ENCODE measurements at places on chromosomes 11 and 22.
A peak's percentile ranks its signal among the peaks of the same experiment; 100 is the strongest.

- DNase-seq, result no peak
Observed at GRCh38 chr11:18066626-18067025, 20.6 kb upstream of the TPH1 start.

GRCh38 chr11:67422891-67423290 lies 5.4 kb upstream of the RPS6KB2 start:
- no peak for DNase-seq

- no peak for DNase-seq
Observed at GRCh38 chr11:12200991-12201985, 90.9 kb downstream of the MICAL2 start.

GRCh38 chr11:73288873-73289707 lies 17.0 kb downstream of the P2RY6 start:
- peak; percentile 89 for DNase-seq

DNA sequence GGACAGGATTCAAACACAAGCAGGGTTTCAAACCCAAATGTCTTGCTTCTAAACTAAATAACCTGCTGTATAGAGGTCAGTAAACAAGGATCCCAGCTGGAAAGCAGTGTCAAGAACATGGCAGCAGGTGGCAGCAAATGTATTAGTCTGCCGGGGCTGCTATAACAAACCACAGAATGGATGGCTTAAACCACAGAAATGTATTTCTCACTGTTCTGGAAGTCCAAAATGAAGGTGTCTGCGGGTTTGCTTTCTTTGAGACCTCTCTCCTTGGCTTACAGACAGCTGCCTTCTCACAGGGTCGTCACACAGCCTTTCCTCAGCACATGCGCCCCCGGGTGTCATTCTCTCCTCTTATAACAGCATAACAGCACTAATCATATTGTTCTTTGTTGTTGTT lies 65.1 kb upstream of the LRRC55 start:
- DNase-seq, result peak; percentile 14

DNA sequence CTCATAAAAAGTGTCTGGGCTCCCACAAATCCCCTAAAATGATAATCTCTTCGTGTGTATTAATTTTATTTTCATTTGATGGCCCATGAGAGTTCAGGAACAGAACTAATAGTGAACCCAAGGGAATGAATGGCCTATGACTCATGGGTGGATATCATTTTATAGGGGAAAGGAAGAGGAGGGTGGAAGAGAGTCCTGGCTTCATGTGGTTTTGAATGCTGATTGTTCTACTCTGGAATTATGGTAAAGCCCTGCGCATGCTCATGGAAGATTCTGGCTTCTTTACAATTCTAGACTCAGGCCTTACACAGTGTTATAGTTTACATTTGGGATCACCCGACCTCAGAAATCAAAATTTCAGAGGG lies 35.2 kb downstream of the MAML2 start:
- no peak for DNase-seq

GRCh38 chr11:72398058-72398758 lies 36.1 kb downstream of the CLPB start:
- DNase-seq, result no peak

DNA sequence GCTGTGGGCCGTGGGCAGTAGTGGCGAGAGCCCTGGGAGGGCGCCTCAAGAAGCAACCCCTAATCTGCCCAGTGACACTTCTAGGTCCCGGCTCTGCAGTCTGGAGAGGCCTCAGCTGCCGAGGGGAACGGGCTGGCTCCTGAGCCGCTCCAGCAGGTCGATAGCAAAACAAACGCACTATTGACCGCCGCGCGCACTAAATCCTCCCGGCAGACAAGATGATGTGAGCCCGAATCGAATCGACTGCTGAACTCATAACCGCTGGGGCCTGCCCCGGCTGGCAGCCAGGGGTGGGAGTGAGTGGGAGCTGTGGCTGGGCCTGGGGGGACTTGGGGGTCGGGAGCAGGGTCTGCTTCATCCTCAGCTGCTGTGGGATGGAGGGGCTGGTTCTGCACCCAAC lies 36.1 kb downstream of the FLRT1 start:
- DNase-seq, result no peak

DNA sequence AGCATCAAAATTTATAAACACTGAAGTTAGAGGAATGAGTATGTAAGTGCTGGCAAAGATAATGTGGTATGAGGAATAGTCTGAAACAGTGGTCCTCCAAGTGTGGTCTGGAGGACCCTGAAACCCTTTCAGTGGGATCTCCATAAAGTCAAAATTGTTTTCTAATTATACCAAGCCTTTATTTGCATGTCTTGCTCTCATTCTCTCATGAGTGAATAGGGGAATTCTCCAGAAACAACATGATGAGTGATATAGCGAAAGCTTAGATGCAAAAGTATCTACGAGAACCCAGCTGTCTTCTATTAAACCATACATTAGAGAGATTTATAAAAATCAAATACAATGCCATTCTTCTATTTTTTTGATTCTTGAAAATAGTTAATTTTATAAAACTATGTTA lies 145.0 kb upstream of the RAG2 start:
- DNase-seq, result peak; percentile 29

- no peak for DNase-seq
Observed at GRCh38 chr22:47878460-47878859, 1116.0 kb downstream of the TBC1D22A start.

GRCh38 chr11:70532066-70532440 lies 133.7 kb downstream of the CTTN start:
- DNase-seq, result no peak

GRCh38 chr11:118602331-118602730 lies 5.1 kb upstream of the PHLDB1 start:
- no peak for DNase-seq

- no peak for DNase-seq
Observed at GRCh38 chr11:79212741-79213190, 228.1 kb downstream of the TENM4 start.

DNA sequence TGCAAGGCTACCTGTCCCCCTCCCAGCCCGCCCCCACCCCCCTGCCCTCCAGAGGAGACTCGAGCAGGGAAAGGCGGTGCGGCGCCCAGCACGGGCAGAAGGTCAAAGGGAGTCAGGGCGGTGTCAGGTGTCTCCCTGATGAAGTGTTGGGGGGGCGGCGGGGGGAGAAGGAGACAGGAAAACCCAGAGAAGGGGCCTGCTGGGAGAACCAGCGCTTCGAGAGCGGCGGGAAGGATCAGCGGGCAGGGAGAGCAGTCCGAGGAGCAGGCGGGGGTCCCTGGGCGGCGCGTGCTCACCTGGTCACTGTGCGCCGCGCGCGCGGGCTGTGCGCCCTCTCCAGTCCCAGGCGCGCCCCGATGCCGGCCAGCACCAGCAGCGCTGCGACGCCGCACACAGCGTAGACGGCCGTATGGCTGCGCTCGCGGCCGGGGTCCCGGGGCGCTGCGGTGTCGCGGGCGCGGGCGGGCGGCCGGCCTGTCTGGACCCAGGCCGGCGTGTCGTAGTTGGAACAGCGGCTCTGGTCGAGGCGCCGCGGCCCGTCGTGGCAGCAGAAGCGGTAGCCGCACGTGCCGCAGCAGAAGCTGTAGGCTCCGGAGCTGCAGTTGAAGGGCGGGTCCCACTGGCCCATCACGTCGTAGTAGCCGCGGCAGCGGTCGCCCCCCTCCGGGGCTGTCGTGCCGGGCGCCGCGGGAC lies 886 bp downstream of the SHISA8 start:
- no peak for DNase-seq

- no peak for DNase-seq
Observed at GRCh38 chr11:67317888-67318555, 14.7 kb downstream of the SSH3 start.

Data from GM10248 (cell line).